ENCODE measurements at places on chromosomes 7 and 10. TPM values are rescaled to one million over a fixed set of nuclear protein-coding genes. Genes with fewer than 3 reads are reported as not detected.

EBLN1 gene
- total RNA-seq: not detected

PON1 gene
- total RNA-seq: not detected

HACD1 gene
- total RNA-seq: 9.7 TPM

C7orf57 gene
- total RNA-seq: not detected

DNA sequence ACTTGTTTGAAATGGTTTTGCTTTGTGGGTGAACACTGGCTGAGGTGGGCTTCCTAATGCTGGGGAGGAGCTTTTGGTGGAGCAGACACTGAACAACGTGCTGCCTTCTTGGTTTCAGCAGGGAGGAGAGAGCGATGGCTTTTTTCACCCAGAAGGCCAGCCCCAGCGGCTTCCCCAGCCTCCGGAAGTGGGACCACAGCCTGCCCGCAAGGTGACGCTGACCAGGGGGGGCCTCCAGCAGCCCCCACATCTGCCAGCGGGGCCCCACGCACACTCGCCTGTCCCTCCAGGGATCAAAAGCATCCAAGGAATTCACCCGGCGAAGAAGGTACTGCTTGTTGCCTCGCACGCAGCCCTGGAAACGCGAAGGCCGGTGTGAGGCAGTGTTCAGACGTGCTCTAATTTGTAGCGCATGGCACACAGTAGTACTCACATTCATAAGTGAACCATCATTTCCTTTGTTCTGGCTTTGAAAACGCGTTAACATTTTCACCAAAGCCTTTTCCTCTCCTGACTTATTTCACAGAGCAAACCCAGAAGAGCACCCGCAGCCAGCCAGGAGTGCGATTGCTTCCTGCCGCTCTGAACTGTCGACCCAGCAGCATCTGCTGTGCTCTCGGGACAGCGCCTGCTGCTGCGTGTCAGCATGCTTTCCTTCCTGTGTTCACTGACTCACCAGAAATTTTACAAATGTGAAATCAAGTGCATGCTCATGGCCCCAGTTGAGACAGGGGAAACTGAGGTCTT is 48.4 kb downstream of the SHH start:
- H3K27ac ChIP-seq: no peak overlapping the region
- H3K4me3 ChIP-seq: no peak overlapping the region
- no peaks in the 10 kb centered on the region for H3K27me3 ChIP-seq
- peaks cover 25% of the 10 kb centered on the region for H3K36me3 ChIP-seq
- H3K4me1 ChIP-seq: no peaks in the 10 kb centered on the region

- H3K27ac ChIP-seq: no peak overlapping the region
- H3K4me3 ChIP-seq: no peak overlapping the region
- no peaks in the 10 kb centered on the region for H3K36me3 ChIP-seq
- H3K4me1 ChIP-seq: peaks cover 16% of the 10 kb centered on the region
These were observed 7.8 kb downstream of the SHH start for GRCh38 chr7:155804431-155804831.
